ENCODE measurements at places on chromosomes 7 and 10.

- no peak for DNase-seq
Measured at GRCh38 chr10:15849316-15849715, 11.0 kb downstream of the MINDY3 start.

- DNase-seq: no peak
Measured at GRCh38 chr10:103932971-103933370, 15.0 kb upstream of the STN1 start.

DNA sequence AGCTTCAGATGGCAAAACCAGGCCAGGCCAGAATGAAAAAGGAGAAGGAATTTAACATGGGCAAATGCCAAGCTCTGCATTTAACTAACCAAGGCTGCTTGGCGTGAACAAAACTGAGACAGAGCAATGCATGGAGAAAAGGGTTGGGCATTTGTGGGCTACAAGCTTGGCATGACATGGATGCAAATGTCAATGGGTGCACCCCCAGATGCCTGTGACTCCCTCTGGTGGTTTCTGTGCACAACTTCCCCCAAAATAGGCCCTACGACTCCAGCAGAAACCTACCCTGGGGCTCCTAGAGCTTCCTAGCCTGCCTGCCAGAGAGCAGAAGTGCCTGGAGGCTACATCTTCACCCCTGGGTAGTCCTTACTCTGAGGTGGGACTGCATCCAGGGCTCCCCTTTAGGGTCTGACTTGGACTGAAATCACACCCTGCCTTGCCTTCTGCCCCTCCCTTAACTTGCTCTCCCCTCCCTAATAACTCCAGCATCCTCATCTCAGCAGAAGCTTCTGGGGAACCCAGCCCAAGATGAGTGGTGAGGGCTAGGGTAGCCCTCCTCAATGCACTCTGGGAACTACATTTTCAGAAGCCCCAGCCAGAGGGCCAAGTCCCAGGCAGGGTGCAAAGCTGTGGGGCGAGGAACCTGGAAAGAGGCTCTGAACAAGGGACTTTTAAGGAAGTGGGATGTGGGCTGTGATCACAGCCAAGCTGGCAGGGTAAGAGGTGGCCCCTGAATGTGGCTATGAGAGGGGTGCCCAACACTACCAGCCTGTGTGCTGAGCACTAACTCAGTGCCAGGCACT, 11.3 kb downstream of the GPRIN2 start:
- no peak for DNase-seq

DNA sequence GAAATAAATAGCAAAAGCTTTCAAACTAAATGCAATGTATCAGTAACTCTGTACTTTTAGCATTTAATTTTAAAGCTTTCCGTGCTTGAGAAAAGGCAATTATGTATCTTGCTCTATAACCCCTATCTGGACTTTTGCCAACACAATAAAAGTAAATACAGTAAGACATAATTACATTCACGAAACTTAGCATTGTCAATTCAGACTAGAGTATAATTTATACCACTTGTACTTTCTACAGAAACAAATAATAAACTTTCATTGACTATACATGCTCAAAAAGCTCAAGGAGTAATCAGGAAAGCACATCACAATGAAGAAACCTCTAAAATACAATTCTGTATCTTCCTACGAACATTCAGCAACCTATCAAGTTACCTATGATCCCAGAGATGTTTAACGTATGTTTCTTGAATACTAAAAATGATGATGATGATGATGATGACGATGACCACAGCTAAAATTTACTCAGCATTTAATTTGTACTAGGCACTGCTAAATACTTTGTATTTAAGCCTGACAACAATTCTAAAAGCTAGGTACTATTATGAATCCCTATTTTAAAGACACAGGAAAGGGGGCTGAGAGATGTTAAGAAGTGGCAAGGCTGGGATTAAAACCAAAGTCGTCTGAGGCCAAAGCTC, 44.9 kb downstream of the MINDY3 start:
- no peak for DNase-seq

- no peak for DNase-seq
Measured at GRCh38 chr7:7100432-7100849, 81.9 kb upstream of the C1GALT1 start.

GRCh38 chr10:13453896-13454295, 74.9 kb downstream of the BEND7 start:
- DNase-seq: no peak

DNA sequence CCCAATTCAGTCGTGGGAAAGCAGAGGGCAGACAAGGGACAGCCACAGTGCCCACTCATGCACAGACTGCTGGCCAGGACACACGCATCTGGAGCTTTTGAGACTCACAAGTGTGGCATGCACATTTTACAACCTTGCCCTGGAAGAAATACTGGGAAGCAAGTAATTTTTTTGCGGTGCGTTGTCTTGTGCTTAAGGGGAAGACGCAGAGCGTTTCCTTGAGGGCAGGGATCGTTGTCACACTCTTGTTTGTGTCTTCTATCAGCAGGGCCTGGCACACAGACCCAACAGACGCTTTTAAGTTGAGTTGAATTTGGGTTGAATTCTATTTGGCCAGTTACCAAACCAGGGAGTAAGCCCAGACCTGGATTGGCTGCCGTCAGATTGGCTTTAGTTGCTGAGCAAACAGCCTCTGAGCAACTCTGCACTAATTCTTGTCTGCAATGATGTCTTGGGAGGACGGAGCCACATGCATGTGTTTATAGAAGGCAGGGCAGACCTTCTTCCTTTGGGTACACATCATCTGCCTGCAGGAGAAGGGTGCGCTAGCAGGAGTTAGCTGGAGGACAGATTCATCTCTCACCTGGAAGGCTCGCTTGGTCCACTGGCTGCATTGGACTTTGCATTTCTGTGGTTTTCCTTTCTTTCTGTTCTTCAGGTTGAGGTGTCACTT, 38.4 kb downstream of the IL2RA start:
- DNase-seq: no peak

DNA sequence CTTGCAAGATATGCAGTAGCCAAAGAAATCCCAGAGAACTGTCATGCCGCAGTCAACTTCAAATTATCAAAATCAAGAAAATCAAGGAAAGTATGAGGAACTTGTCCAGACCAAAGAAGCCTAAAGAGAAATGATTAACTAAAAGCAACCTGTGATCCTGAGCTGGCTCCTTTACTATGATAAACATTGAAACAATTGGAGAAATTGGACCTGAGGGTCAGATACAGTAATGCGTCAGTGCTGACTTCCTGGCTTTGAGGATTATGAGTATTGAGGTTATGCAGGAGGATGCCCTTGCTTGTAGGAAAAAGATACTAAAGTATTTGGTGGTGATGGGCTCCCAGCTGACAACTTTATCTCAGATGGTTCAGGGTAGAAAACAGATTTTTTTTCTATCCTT, 324.7 kb upstream of the AKR1E2 start:
- no peak for DNase-seq

GRCh38 chr7:102251531-102252365, 34.9 kb upstream of the SH2B2 start:
- no peak for DNase-seq

- DNase-seq: no peak
Measured at GRCh38 chr7:143901332-143901667, 676 bp downstream of the TCAF1 start.

DNA sequence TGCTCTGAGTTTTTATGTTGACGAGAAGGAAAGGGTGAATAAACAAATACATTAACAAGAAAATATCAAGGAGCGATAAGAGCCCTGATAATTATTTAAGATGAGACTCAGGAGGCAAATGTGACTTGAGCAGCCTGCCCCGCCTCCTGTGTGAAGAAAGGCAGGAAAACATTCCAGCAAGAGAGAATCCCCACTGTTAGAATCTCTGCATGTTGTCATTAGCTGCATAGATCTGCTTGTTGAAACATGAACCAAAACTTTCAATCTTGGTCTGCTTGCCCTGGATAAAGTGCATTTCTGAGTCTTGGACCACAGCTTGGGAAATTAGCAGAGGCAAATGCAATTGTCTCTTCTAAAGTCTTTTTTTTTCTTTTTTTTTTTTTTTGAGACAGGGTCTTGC, 120.0 kb downstream of the DPP6 start:
- no peak for DNase-seq

DNA sequence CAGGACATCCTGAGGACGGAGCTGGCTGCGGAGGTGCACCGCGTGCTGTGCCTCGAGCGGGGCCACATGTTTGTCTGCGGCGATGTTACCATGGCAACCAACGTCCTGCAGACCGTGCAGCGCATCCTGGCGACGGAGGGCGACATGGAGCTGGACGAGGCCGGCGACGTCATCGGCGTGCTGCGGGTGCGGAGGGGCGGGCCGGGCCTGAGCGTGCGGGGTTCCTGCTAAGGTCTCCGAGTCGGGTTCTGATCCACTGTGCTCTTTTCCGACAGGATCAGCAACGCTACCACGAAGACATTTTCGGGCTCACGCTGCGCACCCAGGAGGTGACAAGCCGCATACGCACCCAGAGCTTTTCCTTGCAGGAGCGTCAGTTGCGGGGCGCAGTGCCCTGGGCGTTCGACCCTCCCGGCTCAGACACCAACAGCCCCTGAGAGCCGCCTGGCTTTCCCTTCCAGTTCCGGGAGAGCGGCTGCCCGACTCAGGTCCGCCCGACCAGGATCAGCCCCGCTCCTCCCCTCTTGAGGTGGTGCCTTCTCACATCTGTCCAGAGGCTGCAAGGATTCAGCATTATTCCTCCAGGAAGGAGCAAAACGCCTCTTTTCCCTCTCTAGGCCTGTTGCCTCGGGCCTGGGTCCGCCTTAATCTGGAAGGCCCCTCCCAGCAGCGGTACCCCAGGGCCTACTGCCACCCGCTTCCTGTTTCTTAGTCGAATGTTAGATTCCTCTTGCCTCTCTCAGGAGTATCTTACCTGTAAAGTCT, 10.4 kb downstream of the ATG9B start:
- no peak for DNase-seq

GRCh38 chr10:93437086-93437945, 44.8 kb downstream of the MYOF start:
- peak; percentile 96 for DNase-seq

DNA sequence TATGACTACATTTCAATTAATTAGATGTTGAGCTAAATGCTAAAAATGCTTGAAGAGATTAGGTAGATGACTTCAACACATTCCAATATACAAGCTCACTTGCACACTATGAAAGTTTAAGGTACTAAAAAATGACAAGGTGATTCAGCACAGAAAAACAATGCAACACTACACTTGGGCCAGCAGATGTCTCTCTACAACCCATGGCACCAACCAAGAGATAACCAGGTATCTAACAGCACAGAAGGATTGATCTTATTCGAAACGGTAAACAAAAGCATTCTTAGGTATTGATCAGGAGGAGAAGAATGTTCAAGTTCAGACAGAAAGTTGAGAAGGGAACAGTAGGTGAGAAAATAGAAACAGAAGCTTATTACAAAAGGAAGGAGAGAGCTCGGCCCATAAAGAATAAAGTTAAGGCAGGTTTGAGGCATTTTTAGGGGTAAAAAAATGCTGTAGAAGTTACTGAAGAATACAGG, 248.2 kb upstream of the KLF14 start:
- DNase-seq: peak; percentile 53

GRCh38 chr10:76270464-76270863, 839.0 kb downstream of the LRMDA start:
- no peak for DNase-seq

GRCh38 chr7:120729245-120729644, 128.7 kb downstream of the TSPAN12 start:
- DNase-seq: no peak

GRCh38 chr7:158266817-158267741, 320.5 kb downstream of the PTPRN2 start:
- no peak for DNase-seq

DNA sequence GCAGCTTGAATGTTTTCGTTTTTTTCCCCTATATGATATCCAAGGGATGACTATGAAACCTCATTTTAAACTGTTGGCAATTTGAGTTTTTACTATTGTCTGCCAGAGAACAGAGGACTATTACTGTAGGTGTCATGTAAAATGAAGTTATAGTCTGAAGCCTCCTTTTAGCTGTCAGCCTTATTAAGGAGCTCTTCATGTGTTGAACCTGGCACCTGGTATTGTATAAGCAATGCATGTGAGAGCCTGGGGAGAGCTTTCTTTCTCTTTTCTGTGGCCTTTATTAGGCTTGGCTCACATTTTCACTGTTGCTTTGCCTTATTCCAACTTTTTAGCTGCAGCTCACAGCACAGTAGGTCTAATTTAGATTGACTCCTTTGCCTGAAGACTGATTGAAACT, 119.1 kb upstream of the FOXP2 start:
- no peak for DNase-seq

GRCh38 chr10:681670-682318, 7.7 kb downstream of the DIP2C start:
- no peak for DNase-seq

GRCh38 chr10:66234872-66235271, 691.0 kb upstream of the LRRTM3 start:
- DNase-seq: no peak

- no peak for DNase-seq
Measured at GRCh38 chr7:3103614-3104398, 60.1 kb upstream of the CARD11 start.
